Neural crest cell (in vitro differentiated cells): ENCODE measurements at places on chromosomes 4 and X. TPM values are rescaled to one million over a fixed set of nuclear protein-coding genes. Genes with fewer than 3 reads are reported as not detected.

DNA sequence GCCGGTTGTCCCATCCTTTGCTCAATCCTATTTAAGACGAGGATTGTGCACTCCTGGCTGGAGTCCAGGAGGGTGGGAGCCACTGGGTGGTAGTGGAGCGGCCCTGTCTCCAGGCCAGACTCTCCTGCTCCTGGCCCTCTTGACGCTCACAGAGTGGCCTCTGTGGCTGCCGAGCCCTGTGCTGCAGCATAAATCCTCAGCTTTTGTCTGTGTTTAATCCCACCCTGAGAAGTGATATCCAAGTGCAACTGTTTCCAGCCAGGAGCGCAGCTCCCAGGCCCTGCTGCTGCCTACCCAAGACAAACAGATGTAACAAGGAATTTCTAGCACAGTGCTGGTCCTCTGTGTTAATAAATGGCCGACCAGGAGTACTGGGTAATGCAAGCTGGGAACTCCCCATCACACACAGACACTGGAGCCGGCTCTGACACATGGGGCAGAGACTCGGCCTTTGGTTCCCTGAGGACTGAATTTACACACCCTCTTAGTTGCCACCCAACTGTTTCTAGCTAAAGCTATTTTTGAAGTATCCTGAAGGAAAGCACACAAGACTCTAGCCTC is 85.3 kb downstream of the GATB start:
- H3K36me3 ChIP-seq = peaks cover 3% of the 10 kb centered on the region
- H3K4me1 ChIP-seq = peaks cover 16% of the 10 kb centered on the region
- H3K27me3 ChIP-seq = no peaks in the 10 kb centered on the region
- no peak for DNase-seq
- no peak overlapping the region for H3K27ac ChIP-seq

- no peak overlapping the region for H3K4me3 ChIP-seq
- no peaks in the 10 kb centered on the region for H3K36me3 ChIP-seq
- no peaks in the 10 kb centered on the region for H3K27me3 ChIP-seq
- no peak for DNase-seq
- no peaks in the 10 kb centered on the region for H3K4me1 ChIP-seq
These were observed 247.0 kb downstream of the C4orf33 start for GRCh38 chr4:129342819-129343408.

ZBTB33 gene
- total RNA-seq = 28.4 and 28.6 TPM in 2 replicates

DNA sequence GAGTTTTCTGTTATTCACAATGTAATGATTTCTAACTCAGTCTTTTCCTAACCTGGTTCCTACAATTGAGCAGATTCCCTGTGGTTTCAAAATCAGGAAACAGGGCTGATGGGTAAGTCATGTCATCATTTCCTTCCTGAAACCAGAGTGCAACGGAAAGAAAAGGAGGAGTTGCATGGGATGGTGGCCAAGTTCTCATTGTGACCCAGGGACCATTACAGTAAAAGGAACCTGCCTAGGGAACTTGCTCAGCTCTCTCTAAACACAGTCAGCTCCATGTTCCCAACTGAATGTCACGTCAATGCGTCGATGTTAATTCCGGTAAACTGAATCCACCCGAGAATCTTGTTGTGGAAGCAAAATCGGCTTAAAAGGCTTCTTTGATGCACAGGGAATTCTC is 51.2 kb downstream of the LGI2 start:
- no peak overlapping the region for H3K27ac ChIP-seq
- H3K4me1 ChIP-seq = peaks cover 9% of the 10 kb centered on the region
- H3K4me3 ChIP-seq = no peak overlapping the region
- DNase-seq = no peak
- no peaks in the 10 kb centered on the region for H3K36me3 ChIP-seq
- H3K27me3 ChIP-seq = peaks cover 21% of the 10 kb centered on the region

DNA sequence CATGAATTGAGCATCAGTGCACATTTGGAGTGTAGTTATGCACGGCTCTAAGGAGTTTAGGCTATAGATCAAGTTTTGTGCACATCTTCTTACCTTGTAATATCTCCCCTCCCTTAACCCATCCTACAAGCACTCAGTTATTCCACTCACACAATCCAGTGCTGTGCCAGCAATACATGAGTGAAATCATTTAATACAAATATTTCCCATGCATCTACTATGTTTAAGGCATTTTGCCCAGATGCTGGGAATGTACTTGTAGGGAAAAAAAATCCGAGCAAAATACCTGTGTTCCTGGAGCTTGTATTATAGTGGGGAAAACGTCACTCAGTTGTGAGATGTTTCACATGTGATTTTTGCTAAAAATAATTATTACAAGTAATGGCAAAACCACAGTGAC is 191.6 kb upstream of the LDB2 start:
- H3K27ac ChIP-seq = no peak overlapping the region
- no peak for DNase-seq
- no peaks in the 10 kb centered on the region for H3K36me3 ChIP-seq
- no peak overlapping the region for H3K4me3 ChIP-seq
- H3K27me3 ChIP-seq = no peaks in the 10 kb centered on the region
- H3K4me1 ChIP-seq = peaks cover 11% of the 10 kb centered on the region

FATE1 gene
- total RNA-seq = not detected in 2 replicates
